ENCODE measurements at places on chromosomes 2 and 18.

DNA sequence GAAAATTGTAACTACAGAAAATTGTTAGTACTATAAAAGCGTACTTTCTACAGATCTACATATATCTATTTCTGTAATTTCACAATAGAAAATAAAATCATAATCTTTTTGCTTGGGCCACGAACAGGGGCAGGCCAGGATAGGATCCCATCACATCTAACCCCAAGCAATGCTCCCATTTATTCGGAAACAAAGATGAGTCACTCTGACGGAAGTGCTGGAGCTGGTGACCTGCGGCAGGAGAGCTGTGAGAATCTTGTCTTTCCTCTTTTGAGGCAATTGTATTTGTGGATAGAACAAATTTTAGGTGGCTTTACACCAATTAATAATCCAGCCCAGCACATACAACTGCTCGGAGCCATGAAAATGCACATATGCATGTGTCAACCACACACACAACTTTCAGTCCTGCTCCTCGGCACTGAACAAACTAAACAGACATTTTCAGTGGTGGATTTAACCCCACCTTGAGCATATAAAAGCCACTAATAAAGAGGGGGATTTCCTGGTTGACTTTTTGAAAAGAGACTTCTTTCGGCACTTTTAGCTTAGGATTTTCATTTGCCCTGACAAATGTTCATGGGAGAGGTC, 22.3 kb upstream of the INSIG2 start:
- no peak for DNase-seq

GRCh38 chr18:13302040-13302439, 83.5 kb downstream of the LDLRAD4 start:
- DNase-seq, result no peak

- no peak for DNase-seq
Measured at GRCh38 chr2:187320846-187321245, 127.2 kb downstream of the CALCRL start.

- DNase-seq, result no peak
Measured at GRCh38 chr2:195575016-195575415, 82.0 kb upstream of the SLC39A10 start.

DNA sequence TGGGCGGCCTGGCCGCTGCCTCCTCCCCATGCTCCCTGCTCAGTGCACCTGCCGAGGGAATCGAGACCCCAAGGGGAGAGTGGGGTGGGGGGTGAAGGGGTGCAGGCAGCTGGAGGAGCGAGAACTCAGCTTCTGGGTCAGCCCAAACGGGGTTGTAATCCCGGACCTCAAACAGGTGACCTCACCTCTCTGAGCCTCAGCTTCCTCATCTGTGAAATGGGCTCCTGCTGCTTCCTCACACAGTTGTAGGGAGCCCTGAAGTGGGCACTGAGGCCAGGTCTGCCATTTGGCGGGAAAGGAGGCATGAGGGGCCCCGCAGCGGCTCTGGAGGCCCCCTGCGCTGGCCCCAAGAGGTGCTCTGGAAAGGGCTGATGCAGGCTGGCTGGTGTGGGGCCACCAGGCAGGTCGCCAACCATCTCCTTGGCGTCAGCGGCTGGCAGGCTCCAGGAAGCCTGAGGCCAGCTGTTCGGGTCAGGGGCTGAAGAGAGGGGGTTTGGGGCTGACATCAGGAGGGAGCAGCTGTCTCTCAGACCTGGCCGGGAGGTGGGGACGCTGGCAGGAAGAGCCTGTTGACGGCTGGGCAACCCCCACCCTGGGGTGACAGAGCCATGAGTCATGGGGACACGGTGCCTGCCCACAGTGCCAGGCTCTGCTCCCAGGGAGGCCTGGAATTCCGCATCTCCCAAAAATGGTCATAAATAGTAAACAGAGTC, 4.9 kb downstream of the KLHL30 start:
- no peak for DNase-seq

GRCh38 chr2:73933194-73933593, 6.5 kb downstream of the DGUOK start:
- DNase-seq, result no peak

DNA sequence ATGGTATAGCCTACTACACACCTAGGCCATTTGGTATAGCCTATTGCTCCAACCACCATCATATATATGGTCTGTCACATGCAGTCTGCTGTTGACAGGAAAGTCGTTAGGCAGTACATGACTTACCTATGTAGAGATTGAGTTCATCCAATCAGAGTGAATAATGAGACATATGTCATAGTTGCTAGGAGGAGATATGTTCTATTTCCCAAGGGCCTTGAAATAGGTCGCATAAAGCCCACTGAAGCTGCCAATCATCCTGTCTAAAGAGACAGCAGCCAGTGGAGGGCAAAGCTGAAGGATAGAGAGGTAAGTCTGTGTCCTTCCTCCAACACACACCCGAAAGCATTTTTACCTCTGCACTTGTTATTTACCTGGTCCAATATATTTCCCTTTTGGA, 263.4 kb downstream of the PTPRM start:
- DNase-seq, result no peak

DNA sequence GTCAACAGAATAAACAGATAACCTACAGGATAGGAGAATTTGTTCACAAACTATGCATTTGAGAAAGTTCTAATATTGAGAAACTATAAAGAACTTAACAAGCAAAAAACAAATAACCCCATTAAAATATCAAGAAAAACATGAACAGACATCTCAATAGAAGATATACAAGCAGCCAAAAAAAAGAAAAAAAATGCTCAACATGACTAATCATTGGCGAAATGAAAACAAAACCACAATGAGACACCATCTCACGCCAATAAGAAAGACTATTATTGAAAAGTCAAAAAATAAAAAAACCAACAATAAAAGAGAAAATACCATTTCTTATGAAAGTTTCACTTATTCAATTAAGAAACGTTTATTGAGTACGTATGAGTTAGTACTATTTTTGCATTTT, 800.5 kb downstream of the CBLN2 start:
- no peak for DNase-seq

GRCh38 chr2:232504438-232504837, 15.8 kb upstream of the PRSS56 start:
- no peak for DNase-seq

- no peak for DNase-seq
Measured at GRCh38 chr2:190746971-190747761, 98.3 kb downstream of the NAB1 start.

- no peak for DNase-seq
Measured at GRCh38 chr2:11376071-11376470, 31.6 kb upstream of the ROCK2 start.

- DNase-seq, result no peak
Measured at GRCh38 chr2:135299658-135300244, 231.3 kb downstream of the ZRANB3 start.

DNA sequence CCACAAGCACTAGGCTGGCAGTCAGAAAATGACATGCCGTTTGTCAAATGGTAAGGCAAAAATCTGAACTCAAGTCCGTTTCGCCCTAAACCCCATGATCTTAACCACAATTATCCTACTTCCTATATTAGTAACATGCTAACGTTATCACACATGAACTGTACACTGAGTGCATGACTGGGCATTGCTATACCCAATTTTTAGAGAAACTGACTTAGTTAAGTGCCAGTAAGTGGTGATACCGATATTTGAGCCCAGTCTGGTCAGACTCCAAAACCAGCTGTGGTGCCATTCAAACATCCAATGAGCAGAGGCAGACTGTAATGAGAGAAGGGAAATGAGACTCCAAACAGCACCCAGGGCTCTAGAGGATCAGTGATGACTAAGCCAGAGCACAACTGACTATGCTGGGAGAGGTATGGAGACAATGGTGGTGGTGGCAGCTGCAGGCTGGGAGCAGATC, 311.7 kb upstream of the PKDCC start:
- no peak for DNase-seq
